ENCODE measurements at places on chromosomes 3 and 15.

DNA sequence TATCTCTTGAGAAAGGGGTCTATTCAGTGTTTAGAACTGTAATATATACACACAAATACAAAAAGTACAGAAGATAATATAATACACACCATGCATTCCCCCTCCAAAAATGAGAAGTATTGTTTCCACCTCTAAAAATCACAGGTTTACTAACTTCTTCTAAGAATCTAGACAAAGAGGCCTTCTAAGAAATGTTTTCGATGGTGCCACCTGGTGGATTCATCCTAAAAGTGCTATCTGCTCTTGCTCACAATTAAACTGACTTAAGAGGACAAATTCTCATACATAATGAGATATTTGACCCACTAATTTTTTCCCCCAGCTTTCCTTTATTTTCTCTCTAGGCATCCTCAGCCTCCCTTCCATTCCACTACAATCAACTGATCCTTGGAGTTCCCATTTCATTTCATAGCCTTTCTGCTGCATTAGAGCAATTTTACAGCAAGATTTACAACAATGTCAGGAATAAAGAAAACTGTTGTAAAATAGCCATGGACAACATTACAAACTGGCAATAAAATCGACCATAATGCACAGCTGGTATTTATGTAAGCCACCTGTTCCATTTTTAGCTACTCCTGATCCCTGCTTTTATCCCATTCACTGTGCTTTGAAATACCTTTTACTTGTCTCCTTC lies 124.6 kb downstream of the ARRDC4 start:
- DNase-seq = peak; percentile 70

DNA sequence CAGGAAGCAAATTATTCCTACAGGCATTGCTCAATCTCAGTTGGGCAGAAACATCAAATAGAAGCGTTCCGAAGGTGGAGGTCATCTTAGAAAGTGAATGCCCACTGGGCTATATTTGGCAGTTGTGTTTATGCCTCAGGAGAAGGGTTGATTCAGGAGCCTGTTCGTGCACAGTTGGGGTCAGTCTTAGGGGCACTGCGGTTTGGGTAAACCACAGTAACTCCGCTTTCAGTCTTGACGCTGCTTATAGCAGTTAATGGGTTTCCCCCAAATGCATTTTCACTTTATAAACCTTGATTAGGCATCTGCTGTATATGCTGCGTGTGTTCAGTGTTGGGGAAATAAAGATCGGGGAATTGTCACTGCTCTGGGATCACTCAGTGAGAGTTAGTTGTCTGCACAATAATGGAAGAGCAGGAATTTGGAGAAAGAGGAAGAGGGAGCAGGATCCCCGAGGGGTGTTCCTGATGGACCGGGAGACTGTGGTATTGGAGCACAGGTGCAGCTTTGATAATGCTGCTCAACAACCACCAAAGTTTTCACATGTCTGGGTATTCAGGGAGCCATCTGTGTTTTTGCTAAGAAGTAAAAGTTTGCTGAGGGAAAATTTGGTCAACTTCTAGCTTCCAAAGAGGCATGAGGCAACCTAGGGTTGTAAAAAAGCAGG lies 124.3 kb upstream of the EIF1B start:
- no peak for DNase-seq

DNA sequence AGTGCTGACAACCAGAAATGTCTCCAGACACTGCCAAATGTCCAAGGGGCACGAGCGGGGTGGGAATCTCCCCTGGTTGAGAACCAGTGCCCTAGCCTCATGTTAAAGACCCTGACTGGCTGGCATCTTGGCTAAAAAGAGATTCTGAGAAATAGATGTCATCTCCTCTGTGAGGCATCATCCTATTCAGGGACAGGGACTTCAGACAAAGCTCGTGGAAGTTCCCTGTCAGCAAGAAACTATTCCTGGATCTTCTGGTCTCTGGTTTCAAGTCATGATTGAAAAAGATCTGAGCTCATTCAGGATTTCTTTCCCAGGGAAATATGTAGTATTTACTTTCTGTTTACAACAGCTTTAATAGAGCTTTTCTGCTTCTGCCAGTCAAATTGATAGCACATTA lies 10.8 kb downstream of the WDR5B start:
- no peak for DNase-seq

- no peak for DNase-seq
Observed at GRCh38 chr15:42069496-42070278, 24.7 kb downstream of the PLA2G4D start.

DNA sequence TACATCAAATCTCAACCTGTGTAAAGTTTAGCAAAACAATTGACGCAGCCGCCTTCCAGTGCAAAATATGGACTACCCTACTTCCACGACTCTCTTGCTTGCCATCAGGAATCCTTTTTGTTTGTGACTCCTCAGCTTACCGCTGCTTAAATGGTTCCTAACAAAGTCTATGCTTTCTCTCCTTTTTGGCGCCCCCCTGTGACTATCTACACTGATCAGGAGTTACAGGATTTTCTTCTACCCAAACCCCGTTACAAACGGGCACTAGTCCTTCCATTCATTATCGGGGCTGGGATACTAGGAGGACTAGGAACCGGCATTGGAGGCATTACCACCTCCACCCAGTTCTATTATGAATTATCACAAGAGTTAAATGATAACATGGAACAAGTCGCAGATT lies 184.0 kb downstream of the IGSF11 start:
- DNase-seq = no peak

DNA sequence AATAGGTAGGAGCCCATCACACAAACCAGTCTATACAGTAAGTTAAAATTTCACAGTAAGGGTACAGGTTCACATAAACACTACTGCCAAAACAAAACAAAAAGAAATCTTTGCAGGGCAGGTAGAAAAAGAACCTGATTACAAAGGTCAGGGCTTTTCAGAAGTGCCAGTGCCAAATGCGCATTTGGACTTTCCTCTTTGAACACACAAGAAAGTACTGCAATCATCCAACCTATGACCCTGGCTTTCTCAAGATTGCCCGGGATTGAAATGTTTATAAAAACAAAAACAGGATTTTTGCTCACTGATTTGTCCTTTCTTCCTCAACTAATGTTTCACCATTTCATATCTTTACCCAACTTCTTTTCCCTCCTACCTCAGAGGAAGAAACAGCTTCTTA lies 47.4 kb downstream of the CBLB start:
- DNase-seq = no peak

- DNase-seq = no peak
Observed at GRCh38 chr3:85867072-85867471, 908.3 kb downstream of the CADM2 start.

GRCh38 chr3:96860882-96861281 lies 46.5 kb downstream of the EPHA6 start:
- no peak for DNase-seq

- no peak for DNase-seq
Observed at GRCh38 chr3:100103558-100104441, 10.5 kb downstream of the FILIP1L start.

DNA sequence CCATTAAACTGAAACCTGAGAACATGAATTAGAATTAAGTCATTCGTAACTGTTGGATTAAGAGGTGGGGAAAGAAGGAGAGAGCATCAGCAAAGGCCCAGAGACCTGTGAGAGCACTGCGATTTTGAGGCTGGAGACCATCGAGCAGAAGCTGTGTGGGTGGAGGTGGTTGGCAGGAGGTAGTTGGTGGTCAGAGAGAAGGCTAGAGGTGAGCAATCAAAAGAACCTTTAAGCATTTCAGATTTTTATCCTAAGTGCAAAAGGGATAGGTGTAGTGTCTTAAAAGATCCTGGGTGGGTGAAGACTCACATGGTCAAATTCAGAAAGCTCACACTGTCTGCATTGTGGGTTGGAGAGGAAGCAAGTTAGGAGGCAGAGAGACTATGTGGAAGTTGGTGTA lies 65.1 kb upstream of the TEX264 start:
- no peak for DNase-seq

- no peak for DNase-seq
Observed at GRCh38 chr15:38793206-38793810, 228.7 kb upstream of the RASGRP1 start.

- no peak for DNase-seq
Observed at GRCh38 chr3:195870442-195870841, 37.9 kb downstream of the TNK2 start.

- no peak for DNase-seq
Observed at GRCh38 chr3:55792009-55792408, 304.9 kb upstream of the WNT5A start.

GRCh38 chr15:31236184-31237042 lies 90.2 kb upstream of the KLF13 start:
- peak; percentile 91 for DNase-seq

DNA sequence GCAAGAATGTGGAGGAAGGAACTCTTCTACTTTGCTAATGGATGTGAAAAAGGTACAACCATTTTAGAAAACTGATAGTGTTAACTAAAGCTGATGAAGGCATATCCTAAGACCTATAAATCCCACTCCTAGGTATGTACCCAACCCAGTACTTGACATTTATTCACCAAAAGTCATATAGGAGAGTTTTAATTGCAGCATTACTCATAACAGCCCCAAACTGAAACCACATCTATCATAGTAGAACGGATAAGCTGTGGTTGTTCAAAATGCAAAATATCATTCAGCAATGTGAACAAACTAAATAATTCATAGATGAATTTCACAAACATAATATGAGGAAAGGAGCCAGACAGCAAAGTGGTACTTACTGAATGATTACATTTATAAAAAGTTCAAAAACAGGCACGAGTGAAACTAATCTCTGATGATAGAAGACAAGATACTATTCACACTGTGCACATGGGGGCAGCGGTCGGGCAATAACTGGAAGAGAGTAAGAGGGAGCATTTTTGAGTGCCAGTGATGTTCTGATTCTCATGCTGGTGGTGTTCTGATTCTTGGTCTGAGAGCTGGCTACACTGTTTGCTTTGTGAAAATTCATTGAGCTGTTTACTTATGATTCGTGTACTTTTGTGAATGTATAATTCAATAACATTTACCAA lies 34.3 kb downstream of the GOLIM4 start:
- no peak for DNase-seq
